ENCODE measurements at places on chromosomes 3 and 15. TPM values are rescaled to one million over a fixed set of nuclear protein-coding genes. Genes with fewer than 3 reads are reported as not detected.

The IGF2BP2 gene
- total RNA-seq: 17.9 TPM

The NXPE3 gene
- 47.9 TPM for total RNA-seq

DNA sequence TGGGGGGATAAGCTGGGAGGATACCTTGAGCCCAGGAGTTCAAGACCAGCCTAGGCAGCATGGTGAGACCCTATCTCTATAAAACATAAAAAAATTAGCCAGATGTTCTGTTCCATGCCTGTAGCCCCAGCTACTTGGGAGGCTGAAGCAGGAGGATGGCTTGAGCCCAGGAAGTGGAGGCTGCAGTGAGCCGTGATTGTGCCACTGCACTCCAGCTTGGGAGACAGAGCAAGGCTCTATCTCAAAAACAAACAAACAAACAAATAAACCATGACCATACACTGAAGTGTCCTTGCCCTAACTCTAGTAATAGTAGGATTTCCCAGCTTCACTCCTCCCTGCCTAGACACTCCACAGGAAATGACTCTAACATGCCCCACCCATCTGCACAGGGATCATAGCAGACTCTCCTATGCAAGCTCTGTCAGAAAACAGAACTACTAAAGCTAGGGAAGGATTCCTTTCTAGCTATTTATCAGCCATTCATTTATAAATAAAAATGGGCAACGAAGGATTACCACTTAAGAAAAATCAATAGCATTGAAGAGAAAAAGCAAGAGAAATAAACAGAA is 4.6 kb downstream of the ERICH6 start:
- H3K36me3 ChIP-seq: no peaks in the 10 kb centered on the region
- no peak for DNase-seq
- H3K4me3 ChIP-seq: no peak overlapping the region
- peaks cover 10% of the 10 kb centered on the region for H3K4me1 ChIP-seq
- no peaks in the 10 kb centered on the region for H3K27me3 ChIP-seq
- H3K27ac ChIP-seq: no peak overlapping the region

DNA sequence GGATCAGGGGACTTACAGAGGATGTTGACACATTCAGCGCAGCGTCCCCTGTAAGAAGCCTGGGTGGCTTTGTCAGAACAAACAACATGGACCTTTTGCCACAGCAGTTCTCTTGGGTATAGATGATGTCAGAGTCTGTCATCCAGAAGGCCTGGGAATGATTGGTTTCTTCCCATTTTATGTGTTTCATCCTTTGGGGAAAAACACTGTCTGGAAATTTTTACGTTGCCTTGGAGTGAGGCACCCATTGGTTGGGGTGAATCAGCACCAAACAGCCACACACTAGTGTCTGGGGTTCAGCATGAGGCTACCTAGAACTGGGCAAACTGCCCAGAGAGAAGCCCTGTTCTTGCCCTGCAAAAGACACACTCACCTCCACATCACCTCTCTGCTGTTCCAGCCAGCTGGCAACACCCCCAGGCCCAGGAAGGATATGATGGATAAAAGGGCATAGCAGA is 123.0 kb downstream of the FAM43A start:
- no peaks in the 10 kb centered on the region for H3K27me3 ChIP-seq
- no peak for DNase-seq
- no peaks in the 10 kb centered on the region for H3K36me3 ChIP-seq
- H3K27ac ChIP-seq: no peak overlapping the region

All from left ventricle myocardium inferior (tissue), 1 donor.